NCI-H1417 (cell line): ENCODE measurements at places on chromosomes 7 and 10.

GRCh38 chr7:148835854-148836253 is 48.2 kb downstream of the EZH2 start:
- no peak for DNase-seq

GRCh38 chr10:3568983-3569382 is 216.0 kb downstream of the KLF6 start:
- DNase-seq: no peak

DNA sequence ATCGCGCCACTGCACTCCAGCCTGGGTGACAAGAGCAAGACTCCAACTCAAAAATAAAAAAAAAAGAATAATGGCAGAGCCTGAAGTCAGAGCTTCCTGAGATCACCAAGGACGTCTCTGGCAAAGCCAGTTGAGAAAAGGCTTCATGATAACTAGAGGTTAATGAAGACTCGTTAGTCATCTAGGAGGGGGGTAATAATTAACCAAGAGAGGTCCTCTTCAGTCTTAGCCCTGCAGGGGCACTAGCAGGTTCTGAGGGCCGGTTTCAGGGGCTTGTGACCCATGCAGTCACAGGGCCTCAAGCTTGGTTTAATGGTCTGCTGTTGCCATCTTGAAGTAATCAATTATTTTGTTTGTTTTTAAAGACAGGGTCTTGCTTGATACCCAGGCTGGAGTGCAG is 28.6 kb upstream of the PROSER2 start:
- no peak for DNase-seq

- DNase-seq: no peak
These were observed 51.0 kb upstream of the INPP5A start for GRCh38 chr10:132486539-132487121.

DNA sequence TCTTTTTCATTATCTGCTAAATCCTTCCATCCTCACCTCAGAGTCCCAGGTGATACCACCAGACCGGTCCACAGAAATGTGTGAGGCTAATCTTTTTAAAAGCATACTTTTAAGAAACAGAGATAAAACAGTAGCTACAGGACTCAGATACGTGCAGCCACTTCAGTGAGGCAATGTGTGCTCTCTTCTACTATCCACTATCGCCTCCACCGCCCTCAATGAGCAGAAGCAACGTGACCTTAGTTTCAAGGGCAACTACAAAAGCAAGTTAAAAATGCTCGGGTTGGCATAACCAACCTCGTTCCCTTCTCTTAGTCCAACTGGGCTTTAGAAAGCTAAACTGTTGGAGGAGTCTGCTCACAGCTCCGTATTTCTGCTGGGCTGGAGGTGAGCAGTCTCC is 4.2 kb downstream of the FGFR2 start:
- DNase-seq: no peak

DNA sequence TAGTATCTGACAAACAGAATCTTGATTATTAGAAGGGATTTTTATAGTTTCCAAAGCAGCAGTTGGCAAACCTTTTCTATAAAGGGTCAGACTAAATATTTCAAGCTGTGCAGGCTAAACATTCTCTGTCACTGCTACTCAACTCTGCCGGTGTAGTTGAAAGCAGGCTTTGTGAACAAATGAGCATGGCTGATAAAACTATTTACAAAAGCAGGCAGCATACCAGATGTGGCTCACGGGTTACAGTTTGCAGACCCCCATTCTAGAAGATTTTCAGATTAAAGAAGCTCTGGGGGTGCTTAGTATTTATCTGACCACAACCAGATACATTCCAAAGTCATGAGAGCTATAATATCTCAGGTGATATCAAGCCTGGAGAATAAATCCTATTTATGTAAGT is 1017.5 kb downstream of the SORCS1 start:
- no peak for DNase-seq

DNA sequence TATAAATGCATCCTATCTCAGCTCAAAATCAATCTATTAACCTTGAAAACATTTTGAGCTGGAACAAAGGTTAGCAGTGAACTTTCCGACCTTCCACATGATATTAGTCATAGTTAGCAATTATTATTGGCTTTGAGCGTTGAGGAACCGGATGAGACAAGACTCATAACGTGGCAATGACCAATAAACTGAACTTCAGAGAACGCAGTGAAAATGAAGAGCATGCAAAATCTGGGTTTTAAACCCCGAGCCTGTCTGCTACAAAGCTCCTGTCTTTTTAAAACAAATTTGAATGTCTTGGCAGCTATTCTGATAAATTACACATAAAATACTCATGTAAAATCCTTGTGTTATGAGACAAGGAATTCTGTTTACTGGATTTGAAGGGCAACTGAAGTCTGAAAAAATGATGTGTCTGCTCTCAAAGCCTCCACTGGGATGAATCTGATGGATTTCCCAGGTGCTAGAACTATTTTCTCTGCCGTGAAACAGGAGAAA is 74.7 kb upstream of the ITGB1 start:
- no peak for DNase-seq

DNA sequence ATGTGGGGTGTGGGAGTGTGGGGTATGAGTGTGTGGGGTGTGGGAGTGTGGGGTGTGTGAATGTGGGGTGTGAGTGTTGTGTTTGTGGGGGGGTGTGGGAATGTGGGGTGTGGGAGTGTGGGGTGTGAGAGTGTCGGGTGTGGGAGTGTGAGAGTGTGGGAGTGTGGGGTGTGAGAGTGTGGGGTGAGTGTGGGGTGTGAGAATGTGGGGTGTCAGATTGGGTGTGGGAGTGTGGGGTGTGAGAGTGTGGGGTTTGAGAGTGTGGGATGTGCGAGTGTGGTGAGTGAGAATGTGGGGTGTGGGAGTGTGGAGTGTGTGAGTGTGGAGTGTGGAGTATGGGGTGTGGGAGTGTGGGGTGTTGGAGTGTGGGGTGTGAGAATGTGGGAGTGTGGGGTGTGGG is 50.1 kb upstream of the EN2 start:
- DNase-seq: no peak

- DNase-seq: no peak
These were observed 332.2 kb downstream of the CCSER2 start for GRCh38 chr10:84660450-84661159.

DNA sequence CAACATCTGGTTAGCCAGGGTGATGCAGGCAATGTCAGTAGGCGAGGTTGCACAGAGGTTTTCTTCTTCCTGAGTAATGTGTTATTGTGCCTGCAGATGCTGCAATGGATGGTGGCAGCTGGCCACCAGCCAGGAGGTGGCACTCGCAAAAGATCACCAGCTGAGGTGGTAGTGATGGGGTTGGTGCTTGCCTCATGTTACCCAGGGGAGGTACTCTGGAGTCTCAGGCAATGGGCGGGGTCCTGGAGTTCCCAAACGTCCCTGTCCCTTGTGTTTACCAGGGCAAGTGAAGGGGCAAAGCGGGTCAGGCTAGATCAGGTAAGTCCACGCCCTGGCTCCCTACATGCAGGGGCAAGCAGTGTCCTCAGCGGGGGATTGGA is 21.1 kb downstream of the CLRN3 start:
- DNase-seq: no peak

DNA sequence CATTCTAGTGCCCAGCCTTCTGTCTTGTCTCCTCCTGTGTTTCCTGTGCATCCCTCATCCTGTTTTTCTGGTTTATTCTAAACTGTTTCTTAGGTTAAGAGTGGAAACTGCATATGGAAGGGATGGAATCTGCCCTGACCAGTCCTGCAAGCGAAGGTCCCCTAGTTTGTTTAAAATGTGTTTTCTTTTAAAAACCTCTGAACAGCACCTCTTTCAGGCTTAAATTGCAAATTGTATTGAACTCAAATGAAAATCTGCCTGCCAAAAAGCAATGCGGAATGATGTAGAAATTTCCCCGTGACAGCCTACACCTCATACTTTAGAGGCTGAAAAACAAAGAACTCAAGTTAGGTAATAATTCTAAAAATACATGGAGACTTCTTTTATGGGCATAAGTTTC is 222.8 kb upstream of the IMMP2L start:
- DNase-seq: no peak

DNA sequence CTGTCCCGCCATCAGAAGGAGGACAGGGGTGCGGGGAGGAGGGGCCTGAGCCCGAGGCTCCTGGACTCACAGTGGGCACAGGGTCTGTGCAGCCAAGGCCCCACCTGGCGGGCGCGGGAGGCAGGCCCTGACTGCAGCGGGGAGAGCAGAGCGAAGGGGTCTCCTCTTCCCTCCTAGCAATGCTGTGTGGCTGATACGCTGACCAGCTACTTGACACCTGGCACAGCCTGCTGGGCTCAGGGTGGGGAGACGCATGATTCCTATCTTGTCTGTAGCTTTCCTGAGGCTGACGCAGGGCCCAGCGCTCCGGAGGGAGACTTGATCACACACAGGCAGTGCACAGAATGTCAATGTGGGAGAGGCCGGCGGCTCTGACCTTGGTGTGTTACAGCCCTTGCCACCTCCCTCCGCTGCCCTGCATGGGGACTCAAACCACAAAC is 174.9 kb downstream of the ELFN1 start:
- DNase-seq: no peak

GRCh38 chr10:75845176-75845947 is 413.9 kb downstream of the LRMDA start:
- DNase-seq: no peak

DNA sequence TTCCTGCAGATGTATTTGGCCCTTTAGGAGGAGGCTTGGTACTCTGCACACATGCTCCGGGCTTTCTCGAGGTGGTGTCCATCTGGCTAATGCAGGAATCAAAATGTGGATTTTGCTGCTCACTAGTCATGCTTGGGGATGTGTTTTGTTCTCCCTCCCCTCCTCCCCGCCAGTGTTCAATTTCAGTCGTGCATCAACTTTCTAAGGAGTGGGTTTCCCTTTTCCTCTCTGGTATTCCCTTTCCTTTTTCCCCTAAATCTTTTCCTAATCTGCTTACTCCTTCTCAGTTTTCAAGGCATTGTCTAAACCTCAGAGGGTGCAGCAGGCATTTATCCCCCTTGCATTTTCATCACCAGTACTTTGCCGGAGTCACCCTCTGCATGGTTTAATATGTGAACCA is 201.8 kb downstream of the CCDC3 start:
- DNase-seq: no peak

GRCh38 chr7:36430186-36430585 is 40.5 kb downstream of the ANLN start:
- DNase-seq: no peak

DNA sequence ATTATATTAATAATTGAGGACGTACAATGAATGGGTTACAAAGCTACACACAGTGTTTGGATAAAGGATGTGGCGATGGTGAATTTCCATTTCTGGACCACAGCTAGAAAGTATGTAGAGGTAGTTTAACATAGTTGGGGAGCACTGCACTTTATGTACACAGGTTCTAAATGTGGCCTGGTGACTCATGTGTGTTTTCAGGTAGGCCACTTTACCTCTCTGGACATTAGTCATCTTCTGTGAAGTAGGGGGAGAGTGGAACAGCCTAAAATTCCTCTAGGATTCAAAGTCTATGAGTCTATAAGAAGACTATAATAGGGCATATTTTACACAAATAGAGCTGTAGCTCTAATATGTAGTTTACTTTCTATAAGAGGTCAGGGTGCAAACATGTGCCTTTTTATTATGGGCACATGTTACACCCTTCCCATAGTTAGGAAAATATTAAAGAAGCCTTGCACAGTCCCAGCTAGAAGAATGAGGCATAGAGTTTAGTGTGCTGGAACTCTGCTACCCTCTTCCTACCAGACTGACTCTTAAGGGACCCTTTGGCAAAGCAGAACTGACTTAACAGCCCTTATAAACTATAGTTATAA is 594.9 kb downstream of the LRMDA start:
- DNase-seq: no peak
